ENCODE measurements at places on chromosomes 5 and 9. TPM values are rescaled to one million over a fixed set of nuclear protein-coding genes. Genes with fewer than 3 reads are reported as not detected.

MAML1 gene
- 30.2 TPM for total RNA-seq

THBS4 gene
- total RNA-seq = 585 TPM

GABRA1 gene
- total RNA-seq = not detected

PCDHGA2 gene
- total RNA-seq = 2.8 TPM

PAM gene
- total RNA-seq = 261 TPM

GMCL2 gene
- total RNA-seq = not detected

SPATA31C1 gene
- not detected for total RNA-seq

CHSY3 gene
- 1.4 TPM for total RNA-seq

PCDHGA5 gene
- 8.3 TPM for total RNA-seq

FBXO38 gene
- total RNA-seq = 46.0 TPM

FOXD4L6 gene
- total RNA-seq = not detected

Data from sigmoid colon (tissue), 7 donors.